Fibroblast of skin of left biceps (primary cell): ENCODE measurements at places on chromosomes 1 and 21.

DNA sequence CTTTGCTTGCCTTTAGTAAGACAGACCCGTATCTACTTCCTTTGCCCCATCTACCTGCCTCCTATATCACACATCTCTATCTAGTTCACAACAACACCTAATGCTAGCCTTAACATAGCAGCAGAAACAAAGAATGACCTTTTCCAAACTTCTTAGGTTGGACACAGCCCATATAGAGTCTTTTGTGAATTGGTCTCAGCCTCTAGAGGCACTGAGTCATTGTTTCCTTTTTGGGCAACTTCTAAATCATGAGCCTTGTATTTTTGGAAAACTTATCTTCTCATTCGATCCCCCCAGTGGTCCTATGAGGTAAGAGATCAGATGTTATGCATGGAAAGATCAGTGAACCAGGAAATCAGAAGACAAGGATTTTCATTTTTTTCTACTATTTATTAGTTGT is 679.4 kb upstream of the USP24 start:
- DNase-seq = no peak

DNA sequence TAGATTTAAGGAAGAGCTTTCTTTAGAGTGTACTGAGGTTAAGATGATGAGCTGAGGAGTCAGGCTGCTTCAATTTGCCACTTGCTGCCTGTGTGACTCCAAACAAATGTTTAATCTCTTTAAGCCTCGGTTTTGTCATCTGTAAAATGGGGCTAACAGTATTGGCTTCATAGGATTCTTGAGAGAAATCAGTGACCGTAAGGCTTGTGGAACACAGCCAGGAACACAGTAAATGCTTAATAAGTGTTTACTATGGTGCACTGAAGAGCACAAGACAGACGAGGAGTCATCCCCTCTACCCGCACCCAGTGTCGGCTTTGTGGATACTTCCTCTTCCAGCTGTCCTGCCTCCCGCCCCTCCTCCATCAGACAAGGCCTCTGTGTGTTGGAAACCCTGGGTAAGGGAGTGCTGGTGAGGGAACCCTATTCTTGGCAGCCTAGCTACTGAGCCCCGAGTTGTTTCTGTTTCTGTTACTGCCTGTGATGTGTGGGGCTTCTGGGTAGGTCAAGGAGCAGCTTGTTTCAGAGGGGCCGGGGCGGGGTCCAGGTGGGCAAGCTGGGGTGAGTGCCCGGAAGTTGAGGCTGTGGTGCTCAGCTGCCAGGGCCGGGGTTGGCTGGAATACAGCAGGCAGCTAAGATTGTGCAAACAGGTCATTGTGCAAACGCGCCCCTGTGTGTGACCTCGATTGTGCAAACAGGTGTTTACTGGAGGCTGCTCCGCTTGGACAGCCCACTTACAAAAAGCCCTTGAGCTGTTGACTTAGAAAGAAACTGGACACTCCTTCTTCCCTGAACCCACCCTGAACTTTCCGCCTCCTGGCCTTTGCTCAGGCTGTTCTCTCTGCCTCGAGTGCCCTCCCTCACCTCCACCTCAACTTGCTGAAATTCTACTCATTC is 4.0 kb upstream of the CSF3R start:
- no peak for DNase-seq

GRCh38 chr1:238406098-238406860 is 515.6 kb upstream of the ZP4 start:
- no peak for DNase-seq

DNA sequence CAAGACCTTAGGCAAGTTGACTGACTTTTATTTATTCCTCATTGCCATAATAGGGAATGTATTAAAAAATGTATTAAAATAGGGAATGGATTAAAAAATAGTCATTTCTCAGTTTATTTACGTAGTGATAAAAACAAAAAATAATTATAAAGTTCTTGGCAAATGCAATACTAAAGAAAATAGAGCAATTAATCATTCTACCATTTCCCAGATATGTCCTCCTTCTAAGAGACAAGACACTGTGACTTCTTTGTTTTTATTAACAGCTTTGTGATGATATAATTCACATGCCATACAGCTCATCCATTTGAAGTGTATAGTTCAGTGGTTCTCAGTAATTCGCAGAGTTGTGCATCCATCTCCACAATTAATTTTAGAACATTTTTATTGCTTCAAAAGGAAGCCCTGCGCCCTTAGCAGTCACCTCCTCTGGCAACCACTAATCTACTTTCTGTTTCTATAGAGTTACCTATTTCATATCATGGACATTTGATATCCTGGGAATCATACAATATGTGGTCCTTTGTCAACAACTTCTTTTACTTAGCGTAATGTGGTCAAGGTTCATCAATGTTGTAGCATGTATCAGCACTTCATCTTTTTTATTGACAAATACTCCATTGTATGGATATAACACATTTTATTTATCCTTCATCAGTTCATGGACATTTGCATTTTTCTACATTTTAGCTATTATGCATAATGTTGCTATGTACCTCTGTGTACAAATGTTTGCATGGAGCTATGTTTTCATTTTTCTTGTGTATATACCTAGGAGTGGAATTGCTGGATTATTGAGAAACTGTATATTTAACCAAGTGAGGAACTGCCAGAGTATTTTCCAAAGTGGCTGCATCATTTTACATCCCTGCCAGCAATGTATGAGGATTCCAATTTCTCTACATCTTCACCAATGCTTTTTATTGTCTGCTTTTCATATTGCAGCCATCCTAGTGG is 5.6 kb downstream of the TBX19 start:
- DNase-seq = no peak

DNA sequence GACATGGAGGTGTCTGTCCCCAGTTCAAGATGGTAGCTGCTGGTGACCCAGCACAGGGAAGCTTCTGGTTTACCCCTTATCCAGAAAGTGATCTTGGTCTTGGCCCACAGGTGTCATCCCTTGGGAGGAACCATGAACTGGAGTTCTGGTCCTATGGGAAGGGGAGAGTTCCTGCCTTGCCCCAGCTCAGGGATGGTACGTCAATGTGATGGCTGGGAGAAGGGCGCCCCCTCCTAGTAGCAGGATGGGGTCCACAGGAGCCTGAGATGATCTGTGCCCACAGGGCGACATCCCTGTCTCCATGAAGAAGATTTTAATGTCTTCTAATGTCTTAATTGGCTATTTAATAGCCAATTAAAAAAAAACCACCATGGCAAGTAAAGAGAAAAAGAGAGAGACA is 249.8 kb downstream of the SIPA1L2 start:
- no peak for DNase-seq

GRCh38 chr21:45562965-45563364 is 20.7 kb upstream of the SLC19A1 start:
- DNase-seq = no peak

GRCh38 chr1:172203135-172203823 is 217.2 kb upstream of the C1orf105 start:
- DNase-seq = no peak

- DNase-seq = no peak
These were observed 4.9 kb downstream of the SFT2D2 start for GRCh38 chr1:168230709-168231108.

DNA sequence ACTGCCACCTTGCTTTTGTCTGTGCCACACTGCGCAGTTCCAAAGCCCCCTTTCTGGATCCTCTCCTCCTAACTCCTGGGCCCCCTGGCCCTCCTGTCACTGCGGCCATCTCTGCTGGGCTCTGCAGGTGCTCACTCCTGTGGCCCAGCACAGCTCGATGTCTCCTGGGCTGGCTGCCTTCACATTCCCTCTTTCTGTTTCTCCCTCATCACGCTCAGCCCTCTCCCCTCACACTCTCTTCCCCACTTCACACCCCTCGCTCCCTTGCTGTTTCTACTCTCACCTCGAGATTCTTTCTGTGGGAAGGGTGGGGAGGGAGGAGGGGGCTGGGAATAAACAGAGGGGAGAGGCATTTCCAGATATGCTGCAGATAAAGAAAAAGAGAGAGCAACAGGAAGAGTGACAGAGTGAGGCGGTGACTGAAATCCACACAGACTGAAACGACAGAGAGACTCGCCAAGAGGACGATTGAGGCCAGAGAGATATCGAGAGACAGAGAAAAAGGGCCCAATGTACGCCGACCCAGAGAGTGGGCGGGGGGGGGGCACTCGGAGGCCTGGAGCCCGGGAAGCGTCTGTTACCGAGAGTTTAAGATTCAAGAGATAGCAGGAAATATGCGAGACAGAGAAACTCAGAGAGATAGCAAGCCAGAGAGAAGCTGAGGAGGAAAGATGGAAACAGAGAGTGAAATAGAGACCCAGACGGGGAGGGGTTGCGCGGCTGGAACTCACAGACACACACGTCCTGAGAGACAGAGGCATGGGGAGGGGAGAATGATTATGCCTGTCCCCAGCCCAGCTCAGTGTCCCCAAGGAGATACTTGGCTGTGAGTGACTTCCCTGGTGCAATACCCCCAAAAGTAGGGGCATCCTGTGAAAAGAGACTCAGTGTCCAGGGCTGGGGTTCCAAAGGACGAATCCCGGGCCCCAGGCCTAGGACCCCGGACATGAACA is 666 bp downstream of the CSF3R start:
- no peak for DNase-seq

- DNase-seq = no peak
These were observed 101.1 kb downstream of the NPHP4 start for GRCh38 chr1:5891137-5891536.

- no peak for DNase-seq
These were observed 6.3 kb downstream of the OR14I1 start for GRCh38 chr1:248696261-248696660.

DNA sequence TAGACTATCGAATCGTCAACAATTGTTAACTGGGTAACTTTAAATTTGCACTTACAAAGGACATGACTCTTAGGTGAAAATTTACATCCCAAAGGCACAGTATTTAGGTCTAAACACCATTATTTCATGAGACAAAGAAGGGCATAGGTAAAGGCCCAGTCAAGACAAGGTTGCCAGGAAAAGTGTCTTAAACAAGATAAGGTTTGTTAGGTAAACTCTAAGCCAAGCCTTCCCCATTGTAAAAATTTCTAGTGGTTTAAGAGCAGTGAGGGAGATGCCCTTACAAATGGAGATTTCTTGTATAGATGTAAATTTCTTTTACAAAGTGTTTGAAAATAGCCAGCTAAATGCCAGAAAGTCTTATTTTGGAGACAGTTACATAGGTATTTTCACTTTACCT is 36.9 kb upstream of the FNBP1L start:
- no peak for DNase-seq

DNA sequence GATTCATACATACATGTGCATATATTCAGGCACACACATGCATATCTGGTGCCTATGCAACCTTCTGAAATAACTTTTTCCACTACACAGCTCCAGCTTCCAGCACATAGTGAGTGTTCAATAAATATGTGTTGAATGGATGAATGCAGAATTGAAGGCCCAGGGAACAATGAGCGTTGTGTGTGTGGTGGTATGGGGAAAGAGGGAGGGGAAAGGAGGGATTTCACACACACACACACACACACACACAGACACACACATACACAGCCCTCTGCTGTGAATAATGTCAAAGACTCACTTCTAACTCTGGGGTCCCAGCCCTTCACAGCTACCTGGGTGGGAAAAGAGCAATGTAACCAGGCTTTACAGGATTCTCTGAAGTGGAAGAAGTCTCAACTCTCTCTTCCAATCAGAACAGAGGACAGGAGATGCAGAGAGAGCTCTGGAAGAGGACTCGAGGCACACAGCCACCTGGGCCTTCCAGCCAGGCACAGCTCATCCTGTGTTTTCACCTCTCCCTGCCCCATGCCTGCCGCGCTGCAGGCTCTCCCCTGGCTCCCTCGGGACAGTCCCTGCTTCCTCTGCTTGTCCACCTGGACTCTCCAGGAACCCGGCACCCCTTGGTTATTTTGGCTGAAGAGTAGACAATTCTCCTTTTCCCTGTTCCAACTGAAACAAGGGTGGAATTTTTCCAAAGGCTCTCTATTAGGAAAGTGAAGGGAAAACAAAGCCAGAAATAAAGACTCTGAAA is 5.4 kb upstream of the IGSF8 start:
- DNase-seq = no peak

- DNase-seq = no peak
These were observed 2.4 kb upstream of the CD247 start for GRCh38 chr1:167520711-167521206.

DNA sequence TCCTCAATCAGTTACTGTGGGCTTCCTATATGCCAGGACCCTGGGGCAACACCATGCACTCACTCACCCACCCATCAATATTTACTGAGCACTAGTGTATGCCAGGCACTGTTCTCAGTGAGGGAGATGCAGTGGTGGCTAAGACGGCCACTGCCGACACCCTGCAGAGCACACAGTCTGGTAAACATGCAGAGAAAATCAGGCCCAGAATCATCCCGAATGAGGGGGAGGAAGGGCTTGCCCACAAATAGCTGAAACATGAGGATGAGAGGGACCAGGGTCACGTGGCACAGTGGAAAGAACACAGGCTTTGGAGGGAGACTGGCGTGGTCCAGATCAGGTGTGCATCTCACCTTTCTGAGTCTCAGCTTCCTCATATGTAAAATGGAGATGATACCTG is 89.2 kb upstream of the IGSF21 start:
- DNase-seq = no peak

DNA sequence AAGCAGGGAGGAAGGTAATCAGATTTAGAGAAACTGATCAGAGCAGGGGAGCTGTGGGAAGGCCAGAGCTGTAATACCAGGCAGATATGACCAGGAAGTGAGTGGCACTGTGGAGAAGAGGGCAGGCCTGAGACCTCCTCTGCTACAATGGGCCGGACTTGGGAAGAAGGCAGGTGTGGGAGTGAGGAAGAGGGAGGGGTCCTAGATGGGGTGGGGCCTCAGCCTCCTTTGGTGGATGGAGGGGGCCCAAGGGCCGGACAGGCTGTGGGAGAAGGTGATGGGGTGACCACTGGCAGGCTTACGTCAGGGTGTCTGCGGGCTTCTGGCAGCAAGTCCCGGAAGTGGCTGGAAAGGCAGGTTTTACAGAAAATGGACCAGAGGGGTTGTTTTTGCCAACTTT is 5.0 kb upstream of the HPCA start:
- DNase-seq = no peak

DNA sequence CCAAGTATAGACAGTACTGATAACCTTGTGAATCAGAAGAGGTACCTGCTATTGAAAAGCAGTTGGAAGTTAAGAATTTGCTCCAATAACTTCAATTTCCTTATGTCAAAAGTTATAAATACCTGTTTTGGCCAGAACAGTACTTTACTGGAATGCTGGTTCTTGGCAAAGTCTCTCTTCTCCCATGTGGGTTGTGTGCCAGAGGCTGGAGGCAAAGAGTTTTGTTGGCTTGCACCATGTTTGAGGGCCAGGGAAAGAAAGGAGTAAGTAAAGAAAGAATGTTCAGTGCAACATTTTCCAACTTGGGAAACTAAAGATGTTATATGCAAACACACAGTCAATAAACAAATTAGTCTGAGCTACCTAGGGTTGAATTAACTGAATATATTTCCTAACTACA is 67.0 kb upstream of the DYNLT5 start:
- no peak for DNase-seq
